ENCODE measurements at places on chromosomes 6 and 20.

- DNase-seq, result no peak
These were observed 10.3 kb downstream of the ZNF337 start for GRCh38 chr20:25686081-25687067.

DNA sequence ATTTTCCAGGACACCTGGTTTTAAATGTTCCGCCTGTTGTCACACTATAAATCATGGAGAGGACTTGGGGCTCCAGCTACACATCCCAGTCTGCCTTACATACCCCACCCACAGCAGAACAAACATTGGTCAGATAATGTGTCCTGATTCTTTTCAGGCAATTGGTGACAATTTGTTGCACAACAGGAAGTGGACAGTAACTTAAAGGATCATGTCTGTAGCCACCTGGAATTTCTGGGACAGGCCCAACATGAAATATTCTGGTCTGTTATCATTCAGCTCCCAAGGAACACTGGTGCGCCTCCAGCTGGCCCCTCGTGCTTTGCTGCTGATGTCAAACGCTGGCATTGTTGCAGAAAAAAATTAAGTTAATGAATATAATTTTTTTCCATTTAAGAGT, 117.2 kb downstream of the SOBP start:
- no peak for DNase-seq

GRCh38 chr6:87104667-87105066, 9.8 kb upstream of the CGA start:
- no peak for DNase-seq

- DNase-seq, result no peak
These were observed 91.6 kb downstream of the PSMG4 start for GRCh38 chr6:3350252-3350796.

GRCh38 chr6:58113960-58114359, 796.5 kb downstream of the PRIM2 start:
- DNase-seq, result no peak

- DNase-seq, result no peak
These were observed 212.1 kb upstream of the PHACTR1 start for GRCh38 chr6:12504325-12504966.

DNA sequence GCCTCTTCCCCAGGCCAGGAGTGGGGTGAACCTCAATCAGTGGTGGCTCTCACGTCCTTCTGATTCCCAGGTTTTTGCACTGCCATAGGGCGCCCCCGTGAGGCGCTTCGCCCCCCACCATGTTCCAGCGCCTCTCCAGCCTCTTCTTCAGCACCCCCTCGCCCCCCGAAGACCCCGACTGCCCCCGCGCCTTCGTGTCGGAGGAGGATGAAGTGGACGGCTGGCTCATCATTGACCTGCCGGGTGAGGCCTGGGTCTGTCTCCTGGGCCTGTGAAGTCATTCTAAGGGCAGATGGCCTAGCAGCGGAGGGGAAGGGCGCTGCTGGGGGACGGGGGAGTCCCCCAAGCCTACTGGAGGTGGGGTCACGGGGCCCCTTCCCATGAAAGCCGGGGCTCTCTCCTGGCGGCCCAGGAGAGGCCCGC, 4.5 kb downstream of the TP53INP2 start:
- no peak for DNase-seq

- no peak for DNase-seq
These were observed 150.4 kb downstream of the ZDHHC14 start for GRCh38 chr6:157531169-157531985.

DNA sequence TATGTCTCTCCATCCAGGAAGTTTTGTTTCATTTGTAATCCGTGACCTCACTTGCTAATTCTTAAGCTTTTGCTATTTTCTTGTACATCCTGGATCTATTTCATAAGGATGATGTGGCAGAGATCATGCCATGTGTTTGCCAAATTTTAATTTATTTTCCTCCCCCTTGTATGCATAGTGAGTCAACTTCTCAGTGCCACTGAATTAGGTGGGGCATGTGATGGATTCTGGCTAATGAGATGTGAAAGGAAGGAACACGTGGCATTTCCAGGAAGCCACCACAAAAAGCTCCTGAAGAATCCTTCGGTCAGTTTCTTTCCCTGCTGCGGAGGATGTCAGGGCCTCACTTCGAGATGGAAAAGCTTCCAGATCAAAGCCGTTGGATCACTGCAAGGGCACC, 86.2 kb upstream of the PRL start:
- DNase-seq, result no peak
